ENCODE measurements at places on chromosomes 5 and 9.

DNA sequence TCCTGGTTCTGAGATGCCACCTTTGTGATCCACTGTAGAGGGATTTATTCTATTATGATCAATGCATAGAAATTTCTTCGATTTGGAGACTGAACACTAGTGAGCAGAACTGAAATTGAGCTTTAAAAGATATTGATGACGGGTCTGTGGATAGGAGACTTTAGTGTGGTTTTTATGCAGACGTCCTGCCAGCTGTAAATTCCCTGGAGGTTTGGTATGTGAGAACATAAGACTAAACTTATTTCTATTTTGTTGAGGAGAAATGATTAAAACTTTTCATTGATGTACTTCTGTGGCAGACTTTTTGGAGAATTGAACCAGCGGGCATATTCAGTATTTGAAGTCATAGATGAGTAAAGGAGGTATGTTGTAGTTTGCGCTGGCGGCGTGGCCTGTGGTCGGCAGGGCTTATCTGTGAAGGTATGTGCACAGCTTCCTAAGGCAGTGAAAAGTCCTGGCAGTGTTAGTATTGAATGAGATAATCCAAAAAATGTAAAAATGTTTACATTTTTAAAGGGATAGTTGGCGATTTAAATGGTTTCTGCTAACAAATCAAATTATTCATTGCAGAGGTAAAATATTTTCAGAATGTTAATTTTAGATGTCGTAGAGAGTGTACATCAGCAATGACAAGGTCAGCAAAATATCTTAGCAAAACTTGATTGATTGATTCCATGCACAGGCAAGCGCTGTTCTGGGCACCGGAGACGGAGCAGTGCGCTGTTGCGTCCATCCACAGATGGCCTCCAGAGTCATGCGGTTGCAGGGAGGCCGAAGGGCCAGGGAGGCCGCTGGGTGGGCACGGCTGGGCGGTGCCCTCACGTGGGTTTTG lies 20.4 kb downstream of the TENT4A start:
- DNase-seq, result no peak

DNA sequence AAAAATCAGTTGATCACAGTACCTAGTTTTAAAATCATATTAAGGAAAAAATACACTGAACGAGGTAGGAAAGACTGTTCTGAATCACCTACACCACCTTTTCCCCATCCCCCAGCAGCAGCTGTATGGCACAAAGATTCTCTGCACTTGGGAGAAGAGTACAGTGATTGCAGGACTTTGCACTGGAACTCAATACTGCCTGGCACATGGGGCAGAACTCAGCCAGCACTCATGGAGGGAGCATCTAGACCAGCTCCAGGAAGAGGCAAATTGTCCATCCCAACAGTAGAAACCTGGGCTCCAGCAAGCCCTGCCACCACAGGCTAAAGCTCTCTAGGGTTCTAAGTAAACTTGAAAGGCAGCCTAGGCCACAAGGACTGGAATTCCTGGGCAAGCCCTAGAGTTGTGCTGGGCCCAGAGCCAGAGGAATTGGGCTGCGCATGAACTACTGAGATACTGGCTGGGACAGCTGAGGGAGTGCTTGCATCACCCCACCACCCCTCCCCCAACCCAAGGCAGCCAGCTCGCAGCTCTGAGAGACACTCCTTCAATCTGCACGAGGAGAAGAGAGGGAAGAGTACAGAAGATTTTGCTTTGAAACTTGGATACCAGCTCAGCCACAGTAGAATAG lies 654.4 kb upstream of the CDH6 start:
- no peak for DNase-seq

DNA sequence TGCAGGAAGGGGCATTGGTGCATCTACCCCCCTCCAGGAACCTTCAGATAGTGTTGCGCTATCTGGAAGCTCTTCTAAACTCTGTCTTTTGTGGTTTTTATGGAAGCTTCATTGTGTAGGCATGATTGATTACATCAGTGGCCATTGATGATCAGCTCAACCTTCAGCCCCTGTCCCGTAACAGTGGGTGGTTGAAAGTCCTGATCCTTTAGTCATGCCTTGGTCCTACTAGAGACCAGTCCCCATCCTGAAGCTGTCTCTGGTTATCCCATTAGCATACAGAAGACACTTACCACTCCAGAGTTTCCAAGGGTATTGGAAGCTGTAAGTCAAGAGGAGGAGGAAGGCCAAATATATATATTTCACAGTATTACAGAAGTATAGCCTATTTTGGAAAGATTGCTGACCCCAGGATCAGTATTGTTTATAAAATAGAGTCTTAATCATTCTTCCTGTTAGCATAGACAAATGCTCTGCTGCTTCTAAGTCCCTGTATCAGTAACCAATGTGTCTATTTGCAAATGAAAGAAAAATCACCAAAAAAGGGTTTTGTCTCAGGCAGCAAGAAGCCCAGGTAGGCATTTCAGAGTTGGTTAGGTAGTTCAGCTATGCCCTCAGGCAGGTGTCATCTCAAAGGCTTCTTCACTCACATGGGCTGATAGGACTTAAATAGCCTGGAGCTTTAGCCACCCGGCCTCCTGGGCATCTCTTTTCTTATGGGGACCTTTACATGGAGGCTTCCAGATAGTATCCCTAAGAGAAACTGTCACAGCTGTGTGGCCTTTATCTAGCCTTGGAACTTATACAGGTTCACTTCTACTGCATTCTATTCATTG lies 41.6 kb downstream of the SPIN1 start:
- no peak for DNase-seq

DNA sequence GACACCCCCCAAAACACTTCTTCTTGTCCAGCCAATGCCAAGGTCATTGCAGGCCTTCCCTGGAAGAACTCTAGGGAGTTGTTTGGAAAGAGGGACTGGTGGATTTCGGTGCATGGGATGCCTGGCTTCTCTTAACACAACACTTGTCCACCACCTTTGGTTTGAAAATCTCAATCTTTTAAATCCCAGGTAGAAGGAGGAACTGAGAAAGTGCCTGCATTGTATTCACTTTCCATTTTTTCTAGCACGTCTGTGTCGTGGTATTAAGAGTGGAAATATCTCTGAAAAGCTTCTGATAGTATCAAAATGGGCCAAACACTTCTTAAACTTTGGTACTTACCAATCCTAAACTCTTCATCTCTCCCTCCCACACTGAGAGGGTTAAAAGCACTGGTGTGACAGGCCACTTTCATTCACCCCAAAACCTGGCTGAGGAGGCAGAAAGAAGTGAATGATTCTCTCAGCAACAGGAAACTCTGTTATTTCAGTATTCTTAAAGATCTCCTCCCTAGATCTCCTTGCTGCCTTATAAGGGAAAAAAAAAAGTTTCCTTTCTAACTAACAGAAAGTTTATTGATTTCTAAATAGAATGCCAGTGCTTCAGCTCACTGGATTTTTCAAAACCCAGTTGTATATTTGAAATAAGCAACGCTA lies 3.9 kb upstream of the NFIB start:
- no peak for DNase-seq

DNA sequence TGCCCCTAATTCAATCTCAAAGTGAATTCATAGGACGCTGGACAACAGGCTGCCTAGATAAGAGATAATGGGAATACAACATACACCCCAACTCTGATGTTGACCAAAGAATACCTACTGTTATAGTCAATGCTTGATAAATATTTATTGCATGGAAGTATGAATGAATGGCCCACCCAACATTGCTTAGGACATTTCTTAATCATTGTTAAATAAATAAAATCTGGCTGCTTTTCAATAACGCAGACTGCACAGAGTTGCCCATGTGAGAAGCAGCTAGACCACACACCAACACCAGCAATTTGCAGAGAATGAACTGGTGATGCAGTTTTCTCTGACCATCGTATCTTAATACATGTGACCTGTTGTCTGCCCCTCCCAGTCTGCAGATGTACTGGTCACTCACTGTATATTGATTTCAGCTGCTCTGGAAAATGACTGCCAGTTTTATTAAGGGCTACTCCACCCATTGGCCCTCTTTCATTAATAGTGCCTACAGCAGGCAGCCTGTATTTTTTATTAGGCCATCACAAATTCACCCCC lies 236.2 kb upstream of the WWC1 start:
- no peak for DNase-seq

GRCh38 chr9:2818804-2819121 lies 25.1 kb downstream of the PUM3 start:
- DNase-seq, result no peak

DNA sequence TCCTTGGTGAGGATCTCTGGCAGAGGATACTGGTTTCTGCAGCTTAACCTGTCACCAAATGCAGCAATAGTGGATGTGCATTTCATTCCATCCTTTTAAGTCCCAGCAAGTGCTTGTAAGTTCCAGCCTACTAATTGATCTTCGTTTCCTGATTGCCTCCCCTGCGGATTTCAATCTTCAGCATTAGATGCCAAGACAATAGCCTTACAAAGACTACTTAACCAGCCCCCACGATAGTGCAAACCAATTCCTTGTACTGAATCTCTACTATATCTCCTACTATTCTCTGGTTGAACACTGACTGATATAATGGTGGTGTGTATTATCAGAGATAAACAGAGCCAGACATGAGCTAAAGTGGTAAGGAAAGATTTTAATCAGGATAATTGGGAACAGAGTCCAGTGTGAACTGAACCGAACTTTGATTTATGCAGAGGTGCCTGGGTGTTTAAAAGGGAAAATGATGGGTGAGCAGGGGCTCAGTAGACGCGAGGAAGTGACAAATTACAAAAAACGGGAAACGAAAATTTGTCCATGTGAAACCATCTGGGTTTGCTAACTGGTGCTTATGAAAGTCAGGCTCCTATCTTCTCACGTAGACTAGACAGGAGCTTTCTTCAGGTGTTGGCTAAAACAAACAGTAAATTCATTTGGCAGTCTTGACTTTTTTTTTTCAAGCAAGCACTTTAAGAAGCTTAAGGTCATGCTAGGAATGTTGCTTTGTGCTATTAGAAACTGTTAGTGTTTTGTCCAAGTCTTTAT lies 106.9 kb upstream of the ST8SIA4 start:
- DNase-seq, result no peak

GRCh38 chr5:179772351-179772750 lies 21.4 kb upstream of the LTC4S start:
- DNase-seq, result no peak

DNA sequence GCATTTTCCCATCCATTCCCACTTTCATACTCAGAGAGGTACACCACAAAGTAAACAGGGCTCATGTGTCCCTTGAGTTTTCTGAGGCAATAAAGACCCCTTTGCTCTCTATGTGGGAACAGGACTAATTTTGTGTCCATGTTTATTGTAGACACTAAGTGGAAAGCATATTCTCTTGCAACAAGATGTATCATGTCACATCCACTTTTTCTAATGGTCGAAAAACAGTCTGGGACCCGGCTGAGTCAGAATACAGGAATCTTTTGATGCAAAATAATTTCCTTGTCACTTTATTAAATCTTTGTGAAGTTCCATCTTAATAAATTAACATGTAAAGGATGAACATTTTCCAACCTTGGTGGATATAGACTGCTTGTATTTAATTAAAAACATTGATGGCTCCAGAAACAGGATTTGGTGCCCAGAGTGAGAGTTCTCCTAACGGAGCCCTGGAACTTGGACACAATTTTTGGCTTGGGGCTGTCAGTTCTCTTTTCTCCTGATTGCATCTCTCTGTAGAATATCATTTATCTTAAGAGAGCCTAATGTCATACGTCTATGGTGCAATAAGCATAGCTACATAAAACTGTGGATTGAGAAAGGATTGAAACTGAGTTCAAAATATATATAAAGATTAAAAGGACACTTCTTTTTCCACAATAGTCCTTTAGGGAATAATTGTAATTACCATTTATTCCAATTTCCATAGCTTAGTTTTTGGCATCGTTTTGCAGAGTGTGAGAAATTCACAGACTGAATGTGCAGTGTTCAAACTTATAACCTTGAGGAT lies 1116.7 kb upstream of the SEMA6A start:
- no peak for DNase-seq

DNA sequence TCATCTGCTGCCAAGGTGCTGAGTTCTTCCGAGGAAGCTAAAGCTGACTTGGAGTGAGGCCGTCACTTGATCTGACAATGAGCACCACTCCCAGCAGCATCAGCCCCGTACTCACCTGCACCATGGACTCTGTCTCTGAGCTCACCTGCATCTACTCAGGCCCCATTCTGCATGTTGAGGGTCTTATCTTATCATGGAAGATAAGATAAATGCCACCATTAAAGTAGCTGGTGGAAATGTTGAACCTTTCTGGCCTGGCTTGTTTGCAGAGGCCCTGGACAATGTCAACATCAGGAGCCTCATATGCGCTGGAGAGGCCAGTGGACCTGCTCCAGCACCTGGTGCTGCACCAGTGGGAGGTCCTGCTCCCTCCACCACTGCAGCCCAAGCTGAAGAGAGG lies 35.0 kb upstream of the HMGCS1 start:
- DNase-seq, result no peak

- DNase-seq, result no peak
Observed at GRCh38 chr5:139312075-139312474, 18.5 kb downstream of the MATR3 start.

DNA sequence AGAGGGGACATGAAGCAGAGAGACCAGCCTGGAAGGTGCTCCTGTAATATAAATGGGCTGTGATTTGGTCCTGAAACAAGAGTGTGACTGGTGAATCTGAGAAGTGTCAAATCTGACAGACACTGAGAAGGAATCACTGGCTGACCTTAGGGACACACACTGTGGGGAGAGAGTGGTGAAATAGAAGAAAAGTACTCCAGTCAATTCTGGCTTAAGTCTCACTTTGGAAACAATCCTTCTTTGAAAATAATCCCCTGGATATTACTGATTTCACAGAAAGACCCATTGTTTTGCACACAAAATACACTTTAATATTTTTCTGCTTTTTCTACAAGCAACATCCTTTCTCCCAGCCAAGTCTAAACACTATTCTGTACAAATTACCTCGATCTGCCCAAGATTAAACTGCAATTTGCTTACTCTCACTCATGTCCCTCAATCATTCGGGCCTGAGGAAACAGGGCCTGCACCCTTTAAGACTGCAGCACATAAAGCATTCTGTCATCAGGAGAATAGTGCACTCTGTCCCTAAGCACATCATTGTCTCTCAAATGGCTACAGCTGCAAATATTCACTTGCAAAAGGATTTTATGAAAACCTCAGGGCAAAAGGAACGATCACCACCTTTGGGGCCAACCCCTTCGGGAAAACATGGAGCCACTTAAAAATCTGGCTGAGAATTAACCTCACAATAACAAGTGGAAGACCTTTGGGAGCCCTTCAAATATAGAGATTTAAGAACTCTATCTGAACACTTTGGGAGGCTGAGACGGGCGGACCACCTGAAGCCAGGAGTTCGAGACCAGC lies 68.6 kb downstream of the MAPKAP1 start:
- DNase-seq, result no peak

- peak; percentile 14 for DNase-seq
Observed at GRCh38 chr9:92807757-92808725, 43.4 kb upstream of the BICD2 start.

DNA sequence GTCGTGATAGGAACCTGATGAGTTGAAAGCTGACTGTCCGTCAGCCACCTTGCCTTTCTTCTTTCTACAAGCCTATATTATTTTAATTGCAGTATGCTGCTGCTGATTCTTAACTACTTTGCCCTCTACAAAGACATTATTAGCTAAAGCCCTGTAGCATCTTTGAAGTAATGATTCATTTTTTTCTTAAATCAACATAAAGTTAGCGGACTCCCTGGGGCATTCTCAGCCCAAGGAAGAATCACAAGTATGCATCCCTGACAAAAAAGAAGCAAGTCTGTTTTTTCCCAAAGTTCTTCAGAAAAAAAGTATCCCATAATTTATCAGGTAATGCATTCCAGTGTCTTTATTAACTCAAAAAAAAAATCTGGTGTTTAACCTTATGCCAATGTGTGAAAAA lies 69.5 kb upstream of the TAS2R1 start:
- DNase-seq, result no peak

- DNase-seq, result no peak
Observed at GRCh38 chr9:130467316-130467715, 22.6 kb downstream of the ASS1 start.

Data from stimulated activated CD4-positive, alpha-beta T cell treated with anti-CD3 and anti-CD28 coated beads, TNF-alpha, amount 100 ng/mL, for 24 hours (primary cell).